Stimulated activated CD4-positive, alpha-beta T cell treated with anti-CD3 and anti-CD28 coated beads, Interleukin-2, amount 100 ng/mL, for 24 hours (primary cell): ENCODE measurements at places on chromosomes 3 and 15.
A peak's percentile ranks its signal among the peaks of the same experiment; 100 is the strongest.

GRCh38 chr3:45955706-45956105 is 12.4 kb downstream of the CXCR6 start:
- DNase-seq, result no peak

DNA sequence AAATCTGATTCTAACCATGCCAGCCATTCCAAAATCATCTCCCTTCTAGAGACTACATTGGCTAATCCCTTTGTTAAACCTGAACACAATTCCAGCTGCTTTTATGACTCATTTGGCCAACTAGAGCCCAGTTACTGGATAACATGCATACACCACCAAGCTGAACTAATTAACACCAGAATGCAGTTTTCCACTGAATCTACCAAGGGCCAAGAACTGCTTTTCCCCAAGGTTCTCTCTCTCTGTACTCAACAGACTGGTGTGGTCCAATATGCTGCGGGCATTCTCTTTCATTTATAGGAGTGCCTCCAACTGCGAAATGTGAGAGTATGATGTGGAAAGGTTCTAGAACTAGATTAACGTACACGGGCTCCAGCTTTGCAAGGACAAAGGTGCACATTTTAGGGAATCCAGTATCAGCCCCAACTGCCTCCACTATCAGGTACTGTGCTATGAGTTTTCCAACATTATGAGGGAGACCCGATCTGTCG is 1.5 kb downstream of the CHSY1 start:
- DNase-seq, result no peak

GRCh38 chr15:29012097-29012496 is 126.3 kb downstream of the APBA2 start:
- no peak for DNase-seq

GRCh38 chr3:46162975-46163555 is 45.0 kb downstream of the CCR1 start:
- DNase-seq, result no peak

GRCh38 chr3:30605706-30606300 is 598 bp upstream of the TGFBR2 start:
- DNase-seq, result no peak

- DNase-seq, result peak; percentile 16
Measured at GRCh38 chr3:43162230-43163084, 56.6 kb upstream of the POMGNT2 start.
